ENCODE measurements at places on chromosomes 1 and 21. TPM values are rescaled to one million over a fixed set of nuclear protein-coding genes. Genes with fewer than 3 reads are reported as not detected.

Gene RAD54L
- total RNA-seq, result 0.50 TPM

Gene BTBD8
- total RNA-seq, result 6.7 TPM

Gene PCP4L1
- total RNA-seq, result not detected

Gene PKP1
- total RNA-seq, result under 0.01 TPM

Gene NPPB
- not detected for total RNA-seq

Gene NBPF4
- total RNA-seq, result not detected

Gene THAP3
- 32.7 TPM for total RNA-seq

Gene LEMD1
- not detected for total RNA-seq

Gene AGBL4
- total RNA-seq, result not detected

Gene TRPM2
- under 0.01 TPM for total RNA-seq

Gene LRRN2
- total RNA-seq, result not detected

Gene OR2L5
- not detected for total RNA-seq

Gene PM20D1
- total RNA-seq, result under 0.01 TPM

Gene FAM110D
- not detected for total RNA-seq

Gene TTC4
- 23.0 TPM for total RNA-seq

Gene CRYBG2
- under 0.01 TPM for total RNA-seq

Gene GPA33
- not detected for total RNA-seq

Gene CBS
- 58.5 TPM for total RNA-seq

Gene SH2D5
- total RNA-seq, result 4.2 TPM

Gene BNIPL
- under 0.01 TPM for total RNA-seq

Gene TSPAN2
- not detected for total RNA-seq

Gene LCE3E
- total RNA-seq, result not detected

Gene SLAMF6
- total RNA-seq, result not detected

Gene RNU1-1
- under 0.01 TPM for total RNA-seq

Gene ACOT11
- 7.6 TPM for total RNA-seq

Gene ARTN
- 0.29 TPM for total RNA-seq

Gene SETSIP
- total RNA-seq, result 0.15 TPM

Gene KRTAP11-1
- not detected for total RNA-seq

Gene CFHR3
- not detected for total RNA-seq

Gene PDZK1IP1
- total RNA-seq, result not detected

Gene PRR9
- not detected for total RNA-seq

Gene CLCNKB
- total RNA-seq, result under 0.01 TPM

Gene ORC1
- total RNA-seq, result 0.66 TPM

Gene INPP5B
- total RNA-seq, result 39.0 TPM

Gene SIPA1L2
- 1.3 TPM for total RNA-seq

Gene GNG4
- total RNA-seq, result not detected

Gene OR2L2
- total RNA-seq, result under 0.01 TPM

Gene DMRTA2
- total RNA-seq, result 0.15 TPM

Gene CDC20
- total RNA-seq, result 86.5 TPM

Gene OR2T33
- total RNA-seq, result not detected

Gene GJA4
- total RNA-seq, result 0.15 TPM

Gene HES3
- not detected for total RNA-seq

Gene PSEN2
- 31.4 TPM for total RNA-seq

Gene PKLR
- not detected for total RNA-seq

Gene SIM2
- not detected for total RNA-seq

Gene AGL
- 22.8 TPM for total RNA-seq

Gene HLCS
- 42.2 TPM for total RNA-seq

Gene REN
- total RNA-seq, result not detected

Gene F13B
- total RNA-seq, result not detected

Gene TRNP1
- total RNA-seq, result 59.7 TPM

Gene TMEM183A
- total RNA-seq, result 110 TPM

Gene CYP2J2
- 0.29 TPM for total RNA-seq

Gene ZNF496
- total RNA-seq, result 19.9 TPM
